ENCODE measurements at places on chromosomes 7 and 10. TPM values are rescaled to one million over a fixed set of nuclear protein-coding genes. Genes with fewer than 3 reads are reported as not detected.

Gene TSPAN33
- 6.5 TPM for total RNA-seq

Gene C1QL3
- total RNA-seq: not detected

Gene VPS37D
- 5.6 TPM for total RNA-seq

DNA sequence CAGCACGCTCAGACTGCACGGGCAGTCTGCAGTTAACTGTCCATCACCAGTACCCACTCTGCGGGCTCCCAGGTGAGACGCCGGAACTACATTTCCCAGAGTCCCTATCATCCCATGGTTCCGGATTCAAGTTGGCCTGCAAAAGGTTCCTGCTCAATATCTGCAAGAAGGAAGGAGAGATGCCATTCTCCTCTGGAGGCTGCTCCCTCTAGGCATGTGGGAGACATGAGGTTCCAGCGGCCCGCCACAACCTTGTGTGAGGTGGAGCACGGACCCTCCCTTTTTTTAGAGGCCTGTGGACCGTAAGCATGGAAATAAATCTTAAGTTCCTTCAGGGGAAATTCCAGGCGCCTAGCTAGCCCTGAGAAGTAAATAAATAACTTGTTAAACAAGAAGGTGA, 29.7 kb downstream of the NUP42 start:
- H3K4me1 ChIP-seq: no peaks in the 10 kb centered on the region
- no peak overlapping the region for H3K4me3 ChIP-seq
- H3K36me3 ChIP-seq: no peaks in the 10 kb centered on the region
- H3K27ac ChIP-seq: no peak overlapping the region

DNA sequence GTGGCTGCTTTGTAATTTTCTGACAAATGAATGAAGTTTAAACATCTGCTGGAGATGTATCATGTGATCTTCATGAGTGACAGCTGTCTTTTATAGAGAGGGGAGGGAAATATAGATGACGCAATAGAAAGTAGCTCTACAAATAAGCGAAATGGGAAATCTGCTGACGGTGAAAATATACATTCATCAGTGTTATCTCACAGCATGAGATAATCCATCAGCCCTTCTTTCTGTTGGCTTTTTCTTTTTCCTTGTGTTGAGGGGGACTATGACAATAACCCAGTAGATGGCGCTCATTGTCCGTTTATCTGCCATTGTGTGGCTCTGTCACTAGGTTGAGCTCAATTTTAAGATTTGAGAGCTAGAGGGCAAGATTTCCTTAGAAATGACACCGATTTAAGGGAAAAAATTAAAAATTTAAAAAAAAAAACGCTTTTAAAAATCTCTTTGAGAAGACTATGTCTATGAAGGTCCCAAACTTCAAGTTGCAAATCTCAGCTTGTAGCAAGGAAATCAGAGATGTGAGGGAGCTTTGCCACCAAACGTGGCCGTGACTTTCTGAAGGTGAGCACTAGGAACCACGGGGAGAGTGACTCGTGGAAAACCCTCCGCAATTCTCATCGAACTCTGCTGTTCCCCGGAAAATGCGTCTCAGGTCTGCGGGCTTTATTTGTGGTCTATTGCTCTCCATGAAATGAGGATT, 114.6 kb upstream of the SFMBT2 start:
- no peak overlapping the region for H3K4me3 ChIP-seq
- H3K27ac ChIP-seq: no peak overlapping the region
- H3K4me1 ChIP-seq: no peaks in the 10 kb centered on the region
- DNase-seq: peak; percentile 70
- H3K36me3 ChIP-seq: no peaks in the 10 kb centered on the region

Gene KCP
- 0.23 TPM for total RNA-seq

Gene AGBL3
- total RNA-seq: 5.7 TPM
